ENCODE measurements at places on chromosomes 5 and 9.

DNA sequence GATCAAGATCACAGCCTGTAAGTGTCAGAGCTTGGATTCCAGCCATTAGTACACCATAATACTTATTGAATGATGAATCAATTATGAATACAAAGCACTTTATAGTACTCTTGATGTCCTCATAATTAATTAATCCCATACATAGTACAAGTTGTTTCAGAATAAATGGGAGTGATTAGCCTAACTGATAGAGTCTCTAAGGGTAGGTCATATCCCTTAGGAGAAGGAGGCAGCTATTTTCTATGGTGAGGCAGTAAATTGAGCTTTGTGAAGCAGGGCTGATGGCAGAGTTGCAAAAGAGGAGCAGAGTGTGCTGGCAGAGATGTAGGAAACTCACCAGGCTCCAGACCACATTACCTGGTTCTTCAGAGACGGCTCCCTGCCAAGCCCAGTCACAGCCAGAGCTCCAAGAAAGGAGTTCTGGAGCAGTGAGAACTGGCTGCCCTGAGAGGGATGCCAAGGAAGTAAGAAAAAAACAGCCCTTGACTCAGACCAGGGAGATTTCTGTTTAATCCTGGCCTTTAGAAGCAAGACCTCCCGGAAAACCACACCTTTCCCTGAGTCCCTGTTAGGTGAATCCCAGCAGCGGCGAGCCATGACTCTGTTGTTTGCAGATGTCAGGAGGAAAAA lies 112.9 kb downstream of the SH3TC2 start:
- no peaks in the 10 kb centered on the region for H3K4me1 ChIP-seq
- no peak for DNase-seq
- H3K36me3 ChIP-seq = no peaks in the 10 kb centered on the region
- peak overlapping the region; percentile 1 for H3K27ac ChIP-seq

DNA sequence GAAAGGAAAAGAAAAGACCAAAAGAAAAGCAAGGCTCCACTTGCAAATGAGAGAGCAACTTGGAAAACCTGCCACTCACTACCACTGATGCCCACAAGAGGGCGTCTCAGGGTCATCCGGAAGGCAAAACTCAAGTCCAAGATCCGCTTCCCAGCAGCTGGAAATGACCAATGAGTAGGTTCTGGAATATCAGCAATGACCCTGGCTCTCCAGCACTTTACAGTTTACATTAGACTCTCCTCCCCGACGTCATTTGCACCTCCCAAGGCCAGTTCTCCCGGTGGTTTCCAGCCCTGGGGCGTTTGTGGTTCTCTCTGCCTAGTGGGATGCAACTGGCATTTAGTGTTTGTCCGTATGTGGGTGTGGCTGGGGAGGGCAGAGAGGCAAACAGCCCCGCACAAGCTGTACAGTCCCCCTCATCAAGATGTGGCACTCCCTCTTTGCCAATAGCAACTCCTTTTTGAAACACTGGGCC lies 193.8 kb upstream of the ZNF618 start:
- DNase-seq = no peak
- H3K4me1 ChIP-seq = peaks cover 8% of the 10 kb centered on the region
- H3K27me3 ChIP-seq = peaks cover 87% of the 10 kb centered on the region
- no peak overlapping the region for H3K27ac ChIP-seq
- H3K36me3 ChIP-seq = peaks cover 13% of the 10 kb centered on the region

- DNase-seq = peak; percentile 2
- H3K4me3 ChIP-seq = no peak overlapping the region
- peaks cover 4% of the 10 kb centered on the region for H3K36me3 ChIP-seq
- peaks cover 16% of the 10 kb centered on the region for H3K4me1 ChIP-seq
These were observed 27.4 kb upstream of the ENHO start for GRCh38 chr9:34550016-34550680.

- H3K4me1 ChIP-seq = peaks cover 10% of the 10 kb centered on the region
- no peak overlapping the region for H3K4me3 ChIP-seq
- no peak for DNase-seq
- H3K27ac ChIP-seq = no peak overlapping the region
- H3K36me3 ChIP-seq = no peaks in the 10 kb centered on the region
These were observed 2.7 kb downstream of the RXFP3 start for GRCh38 chr5:33938881-33939280.

DNA sequence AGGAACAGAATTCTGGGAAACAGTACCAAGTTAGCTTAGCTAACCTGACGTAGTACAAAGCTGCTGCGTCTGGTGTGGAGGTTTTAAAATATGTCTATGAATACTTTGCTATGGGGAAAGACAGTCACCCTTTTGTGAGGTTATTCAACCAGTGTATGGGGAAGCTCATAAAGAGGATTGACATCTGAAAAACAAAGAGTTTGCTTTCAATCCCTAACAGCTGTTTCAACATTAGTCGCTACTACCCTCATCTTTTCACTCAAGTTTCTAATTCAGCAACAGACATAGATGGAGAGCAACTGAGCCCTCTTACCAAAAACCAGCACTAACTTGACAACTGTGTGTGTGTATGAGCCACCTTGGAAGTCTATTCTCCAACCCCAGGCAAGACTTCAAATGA lies 7.8 kb upstream of the MSANTD3 start:
- H3K4me3 ChIP-seq = no peak overlapping the region
- no peak overlapping the region for H3K27ac ChIP-seq
- peaks cover 2% of the 10 kb centered on the region for H3K36me3 ChIP-seq
- H3K27me3 ChIP-seq = peaks cover 63% of the 10 kb centered on the region
- no peak for DNase-seq

- H3K27ac ChIP-seq = no peak overlapping the region
- peaks cover 5% of the 10 kb centered on the region for H3K27me3 ChIP-seq
- no peak for DNase-seq
- H3K4me1 ChIP-seq = no peaks in the 10 kb centered on the region
- H3K36me3 ChIP-seq = no peaks in the 10 kb centered on the region
These were observed 128.9 kb downstream of the PDE8B start for GRCh38 chr5:77339337-77339890.

DNA sequence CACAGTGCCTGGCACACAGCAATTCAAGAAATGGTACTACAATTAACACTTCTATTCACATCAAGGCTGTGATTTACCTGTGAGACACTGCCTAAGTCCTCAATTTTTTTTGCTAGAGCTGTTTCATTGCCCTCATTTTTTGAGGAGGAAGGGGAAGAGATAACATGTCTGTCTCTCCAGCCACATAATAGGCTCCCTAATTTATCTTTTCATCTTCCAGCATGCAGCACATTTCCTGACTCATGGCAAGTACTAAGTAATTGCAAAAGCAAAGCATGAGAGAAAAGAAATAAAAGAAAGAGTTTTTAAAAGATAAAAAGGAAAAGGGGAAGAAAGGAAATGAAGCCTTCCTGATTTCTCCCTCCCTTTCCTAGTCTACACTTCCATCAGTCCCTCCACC lies 26.9 kb upstream of the RNF38 start:
- peak overlapping the region; percentile 6 for H3K27ac ChIP-seq
- no peak for DNase-seq
- no peak overlapping the region for H3K4me3 ChIP-seq
- H3K36me3 ChIP-seq = no peaks in the 10 kb centered on the region
- H3K4me1 ChIP-seq = peaks cover 29% of the 10 kb centered on the region

DNA sequence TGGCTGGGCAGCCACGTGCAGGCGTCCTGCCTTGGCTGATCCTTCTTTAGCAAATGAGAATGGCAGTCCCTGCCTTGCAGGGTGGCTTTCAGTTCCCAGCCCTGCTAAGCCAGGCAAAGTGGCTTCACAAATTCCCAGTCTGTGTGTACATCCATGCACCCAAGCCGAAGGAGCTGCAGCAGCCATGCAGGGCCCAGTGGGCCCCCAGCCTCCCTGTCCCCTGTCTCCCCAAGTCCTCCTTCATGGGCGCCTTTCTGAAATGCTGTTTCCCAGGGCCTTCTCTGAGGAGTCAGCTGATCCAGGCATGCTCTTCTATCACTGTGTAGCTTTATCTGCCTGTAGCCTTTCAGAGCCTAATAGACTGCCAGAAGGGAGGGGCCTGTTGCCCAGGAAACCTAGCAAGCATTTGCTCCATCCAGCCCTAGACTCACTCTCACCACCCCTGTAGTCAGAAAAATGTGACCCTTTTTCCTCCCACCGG lies 47.4 kb upstream of the SHC3 start:
- no peak overlapping the region for H3K27ac ChIP-seq
- peaks cover 4% of the 10 kb centered on the region for H3K36me3 ChIP-seq
- H3K4me1 ChIP-seq = no peaks in the 10 kb centered on the region
- peaks cover 47% of the 10 kb centered on the region for H3K27me3 ChIP-seq

Data from T-helper 17 cell (primary cell).